GM23338 (cell line): ENCODE measurements at places on chromosomes 5 and 9.
A peak's percentile ranks its signal among the peaks of the same experiment; 100 is the strongest.

DNA sequence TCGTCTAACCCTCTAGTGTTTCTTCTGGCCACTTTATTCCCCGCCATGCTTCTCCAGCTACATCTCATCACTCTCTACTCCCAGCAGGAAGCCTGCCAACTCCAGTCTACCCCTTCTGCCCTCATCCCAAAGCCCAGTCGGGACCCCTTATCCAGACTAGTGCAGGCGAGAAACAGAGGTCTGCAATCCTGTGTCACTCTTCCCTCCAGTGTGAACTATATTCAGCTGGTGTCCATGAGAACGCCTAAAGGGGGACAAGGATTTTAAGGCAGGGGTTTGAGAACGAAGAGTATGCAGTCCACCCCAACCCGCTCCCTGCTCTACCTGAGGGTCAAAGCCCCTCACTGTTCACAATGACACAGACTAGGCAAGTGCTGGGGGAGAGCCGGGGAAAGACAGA, 41.7 kb upstream of the GABRP start:
- no peak for DNase-seq

GRCh38 chr5:151083081-151083676, 2.3 kb upstream of the TNIP1 start:
- DNase-seq = no peak

GRCh38 chr9:4371108-4371507, 71.2 kb upstream of the GLIS3 start:
- DNase-seq = no peak

DNA sequence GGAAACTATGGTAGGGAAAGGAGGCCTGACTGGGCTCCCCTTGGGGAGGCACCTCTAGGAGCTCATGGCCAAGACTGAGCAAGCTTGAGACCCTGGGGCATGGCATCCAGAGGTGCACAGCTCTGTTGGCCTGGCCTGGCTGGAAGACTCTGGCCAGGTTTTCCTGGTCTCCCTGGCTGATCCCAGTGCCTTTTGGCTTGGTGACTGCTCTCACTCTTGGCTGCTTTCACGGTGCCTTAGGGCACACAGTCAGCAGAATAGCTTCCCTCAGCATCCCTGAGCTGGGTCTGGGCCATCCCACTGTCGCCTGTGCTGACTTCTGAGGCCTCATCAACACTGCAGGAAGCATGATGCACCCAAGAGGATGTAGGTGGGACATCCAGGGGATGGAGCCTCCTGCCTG, 13.4 kb upstream of the DELE1 start:
- DNase-seq = no peak

GRCh38 chr9:1353291-1353690, 303.1 kb downstream of the DMRT2 start:
- DNase-seq = no peak

GRCh38 chr9:136824496-136825225, 16.9 kb downstream of the RABL6 start:
- DNase-seq = no peak

GRCh38 chr5:160843240-160843639, 8.8 kb downstream of the ATP10B start:
- DNase-seq = no peak

DNA sequence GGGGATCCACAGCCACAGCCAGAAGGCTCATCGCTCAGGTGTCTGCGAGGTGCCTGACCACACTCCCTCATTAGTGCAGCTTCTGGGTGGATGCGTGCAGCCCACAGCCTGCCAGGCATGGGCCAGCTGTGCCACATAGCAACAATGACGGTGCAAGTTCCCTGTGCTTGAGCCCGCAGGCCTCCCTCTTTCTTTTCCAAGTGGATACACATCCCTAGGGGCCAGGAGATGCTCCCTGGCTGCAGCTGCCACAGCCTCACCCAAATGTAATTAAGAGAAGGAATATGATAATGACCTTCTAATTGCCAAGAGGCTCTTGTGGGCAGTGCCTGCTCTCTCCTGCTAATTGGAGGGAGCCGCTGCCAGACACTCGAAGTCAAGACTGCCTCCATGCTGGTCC, 116.0 kb upstream of the PPP1R26 start:
- no peak for DNase-seq

- no peak for DNase-seq
Measured at GRCh38 chr9:20597862-20598261, 24.4 kb downstream of the MLLT3 start.

GRCh38 chr5:89265511-89266179, 382.7 kb upstream of the MEF2C start:
- DNase-seq = no peak

DNA sequence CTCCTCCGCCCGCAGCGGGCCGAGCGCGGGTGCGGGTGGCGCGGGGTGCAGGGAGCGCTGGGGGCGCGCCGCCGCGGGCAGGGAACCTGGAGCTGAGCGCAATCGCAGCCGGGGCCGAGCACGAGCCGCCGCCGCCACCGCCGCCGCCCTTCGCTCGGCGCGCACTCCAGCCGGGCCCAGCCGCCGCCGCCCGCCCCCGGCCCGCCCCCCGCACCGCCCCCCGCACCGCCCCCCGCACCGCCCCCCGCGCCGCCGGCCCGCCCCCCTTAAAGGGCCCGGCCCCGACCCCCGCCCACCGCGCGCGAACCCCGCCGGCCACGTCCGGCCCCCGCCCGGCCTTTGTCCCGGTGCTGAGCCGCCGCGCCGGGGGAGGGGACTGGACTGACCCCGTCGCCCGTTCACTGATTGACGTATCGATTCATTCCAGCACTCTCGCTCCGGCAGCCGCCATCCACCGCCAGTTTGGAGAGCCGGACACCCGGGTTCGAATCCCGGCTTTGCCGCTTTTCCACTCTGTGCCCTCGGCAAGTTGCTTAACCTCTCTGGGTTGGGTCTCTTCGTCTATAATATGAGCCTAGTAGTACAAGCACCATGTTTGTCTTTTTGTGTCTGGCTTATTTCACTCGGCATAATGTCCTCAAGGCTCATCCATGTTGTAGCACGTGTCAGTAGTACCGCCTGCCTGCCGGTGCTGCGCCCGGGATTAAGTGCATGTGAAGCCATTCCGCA, at the start of gene SH3PXD2B:
Gene SH3PXD2B (minus strand): TSS at position 168 of the 729 bp plus-strand sequence. CDS start 173 bp downstream, outside the sequence.
- DNase-seq = peak; percentile 86

DNA sequence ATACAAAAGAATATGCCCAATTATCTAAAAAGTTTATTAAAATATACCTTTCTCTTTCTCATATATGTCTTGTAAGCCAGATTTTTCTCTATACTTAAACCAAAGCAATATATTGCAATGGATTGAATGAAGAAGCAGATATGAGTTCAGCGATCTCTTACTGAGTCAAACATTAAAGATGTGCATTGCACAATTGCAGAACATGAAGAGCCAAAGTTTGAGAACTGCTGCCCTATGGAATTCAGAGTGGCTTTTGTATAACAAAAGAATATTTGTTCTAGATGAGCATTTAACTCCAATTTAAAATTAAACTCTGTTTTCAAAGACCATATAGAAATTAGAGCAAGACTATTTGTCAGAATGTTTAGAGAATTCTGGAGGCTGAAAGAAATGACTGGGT, 519.0 kb upstream of the DAB2 start:
- DNase-seq = no peak

- no peak for DNase-seq
Measured at GRCh38 chr9:13128266-13128860, 151.1 kb downstream of the MPDZ start.

GRCh38 chr5:42109006-42109572, 184.0 kb downstream of the FBXO4 start:
- DNase-seq = no peak

- DNase-seq = no peak
Measured at GRCh38 chr5:114858665-114859437, 310.9 kb downstream of the TRIM36 start.

- no peak for DNase-seq
Measured at GRCh38 chr9:90544488-90544887, 98.1 kb downstream of the DIRAS2 start.

DNA sequence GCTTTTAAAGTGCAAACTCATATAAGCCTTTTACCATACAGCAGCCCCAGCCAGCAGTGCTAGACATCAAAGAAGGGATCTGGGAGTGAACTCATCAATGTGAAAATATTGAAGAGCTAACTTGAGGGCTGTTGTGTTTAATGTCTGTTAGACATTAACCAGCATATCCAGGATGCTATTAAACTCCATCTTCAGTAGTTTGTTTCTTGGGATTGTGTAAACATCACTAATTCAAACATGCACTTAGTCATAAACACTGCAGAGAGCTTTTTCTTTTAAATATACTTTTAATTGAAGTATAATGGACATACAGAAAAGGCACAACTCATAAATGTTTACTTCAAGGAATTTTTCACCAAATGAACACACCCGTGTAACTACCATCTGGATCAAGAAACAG, 81.8 kb downstream of the TMEM252 start:
- DNase-seq = no peak

DNA sequence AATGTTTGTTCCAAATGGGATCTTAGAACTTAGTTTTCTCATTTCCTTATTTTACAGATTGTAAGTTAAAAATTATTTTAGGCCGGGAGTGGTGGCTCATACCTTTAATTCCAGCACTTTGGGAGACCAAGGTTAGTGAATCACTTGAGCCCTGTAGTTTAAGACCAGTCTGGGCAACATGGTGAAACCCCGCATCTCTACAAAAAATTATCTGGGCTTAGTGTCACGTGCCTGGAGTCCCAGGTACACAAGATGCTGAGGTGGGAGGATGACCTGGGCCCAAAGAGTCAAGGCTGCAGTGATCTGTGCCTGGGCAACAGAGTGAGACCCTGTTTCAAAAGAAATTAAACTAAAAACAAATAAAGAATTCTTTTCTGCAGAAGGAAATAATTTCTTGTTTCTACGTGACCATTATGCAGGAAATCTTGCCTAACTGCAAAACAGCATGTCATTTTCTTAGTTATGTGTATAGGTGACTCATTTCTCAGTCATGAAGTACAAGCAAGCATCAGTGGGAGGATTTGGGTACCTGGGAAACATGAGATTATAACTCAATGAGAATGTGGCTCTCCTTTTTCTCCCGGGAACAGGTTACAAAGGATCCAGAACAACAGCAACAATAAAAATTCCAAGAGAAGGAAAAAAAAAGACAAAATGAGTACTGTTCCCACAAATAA, 375.1 kb upstream of the ST8SIA4 start:
- DNase-seq = no peak

DNA sequence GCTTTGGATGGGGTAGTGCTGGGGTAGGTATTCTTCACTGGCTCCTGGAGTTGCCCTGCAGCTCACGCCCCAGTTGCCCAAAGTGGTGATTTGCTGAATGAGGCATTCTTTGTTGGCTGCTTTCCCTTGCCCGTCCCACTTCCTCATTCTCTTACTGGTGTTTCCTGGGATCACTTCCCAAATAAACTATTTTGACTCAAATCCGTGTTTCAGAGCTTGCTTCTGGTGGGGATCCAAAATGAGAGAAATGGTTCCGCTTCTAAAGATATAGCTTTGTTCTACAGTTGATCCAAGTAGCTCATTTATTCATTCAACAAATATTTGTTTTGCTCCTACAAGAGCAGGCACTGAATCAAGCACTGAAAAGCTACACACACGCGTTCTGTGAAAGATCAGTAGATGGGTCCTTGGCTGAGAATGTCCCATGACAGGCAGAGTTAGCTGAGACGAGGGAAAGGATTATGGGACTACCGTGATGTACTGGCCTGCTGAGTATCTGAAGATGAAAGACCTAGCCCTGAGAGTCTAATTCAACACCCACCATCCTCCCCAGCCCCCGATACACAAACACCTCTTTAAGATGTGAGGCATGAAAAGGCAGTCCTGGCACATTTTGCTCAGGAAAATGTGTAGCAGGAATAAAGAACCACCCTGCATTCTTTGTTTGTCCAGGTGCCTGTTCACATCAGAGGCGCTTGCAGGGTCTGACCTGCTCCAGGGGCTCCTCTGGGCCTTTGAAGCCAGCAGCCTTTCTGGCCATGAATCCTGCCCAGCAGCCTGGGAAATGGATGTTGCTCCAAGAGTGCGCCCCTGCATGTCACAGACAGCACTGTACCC, 143.1 kb upstream of the RANBP3L start:
- DNase-seq = no peak

DNA sequence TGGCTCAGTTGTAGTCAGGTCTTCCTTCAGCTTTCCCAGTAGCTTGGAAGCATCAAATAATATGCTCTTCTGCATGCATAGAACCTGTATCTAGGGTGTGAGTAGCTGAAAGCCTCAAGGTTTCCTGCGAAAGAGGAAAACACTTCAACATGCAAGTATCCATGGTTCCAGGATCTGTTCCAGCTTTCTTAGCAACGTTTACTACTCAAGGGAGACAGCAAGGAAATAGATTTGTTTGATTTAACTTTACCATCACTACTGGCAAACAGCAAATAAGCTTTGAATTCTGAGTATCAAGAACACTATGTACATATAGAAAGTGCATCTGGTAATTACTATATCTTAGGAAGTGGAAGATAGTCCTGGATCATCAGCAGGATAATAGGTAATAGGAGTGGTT, 341.0 kb downstream of the PRR16 start:
- DNase-seq = no peak

- DNase-seq = no peak
Measured at GRCh38 chr9:115680231-115680630, 473.4 kb upstream of the PAPPA start.

GRCh38 chr5:21810737-21811316, 1042.3 kb downstream of the CDH12 start:
- DNase-seq = peak; percentile 64

DNA sequence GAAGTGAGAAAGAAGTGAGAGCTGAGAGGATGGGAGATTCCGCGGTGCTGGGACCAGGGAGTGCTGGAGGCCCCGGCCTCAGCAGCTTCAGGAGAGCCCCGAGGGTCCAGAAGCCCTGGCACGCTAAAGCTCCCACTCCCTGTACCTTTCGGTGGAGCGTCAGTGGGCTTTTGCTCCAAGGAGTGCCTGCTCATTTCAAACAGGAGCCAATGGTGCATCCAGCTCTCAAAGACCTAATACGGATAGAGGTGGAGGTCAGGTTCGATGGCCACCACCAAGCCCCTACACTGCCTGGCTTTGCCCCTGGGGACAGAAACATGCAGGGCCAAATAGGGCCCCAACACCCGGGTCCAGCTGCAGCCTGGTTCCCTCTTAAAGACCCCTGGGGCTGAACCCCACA, 8.2 kb downstream of the CD74 start:
- no peak for DNase-seq

GRCh38 chr9:134268747-134269146, 57.5 kb upstream of the RXRA start:
- no peak for DNase-seq

GRCh38 chr9:135039916-135040645, 47.4 kb upstream of the OLFM1 start:
- DNase-seq = no peak

- DNase-seq = no peak
Measured at GRCh38 chr9:93259490-93260262, 75.7 kb downstream of the WNK2 start.

GRCh38 chr9:126959336-126959735, 44.8 kb downstream of the RALGPS1 start:
- no peak for DNase-seq

GRCh38 chr9:2019723-2020122, 4.6 kb downstream of the SMARCA2 start:
- DNase-seq = no peak
